GM03348 (cell line): ENCODE measurements at places on chromosomes 6 and 20.

GRCh38 chr6:157732007-157732406 is 91.0 kb upstream of the SNX9 start:
- DNase-seq = no peak

DNA sequence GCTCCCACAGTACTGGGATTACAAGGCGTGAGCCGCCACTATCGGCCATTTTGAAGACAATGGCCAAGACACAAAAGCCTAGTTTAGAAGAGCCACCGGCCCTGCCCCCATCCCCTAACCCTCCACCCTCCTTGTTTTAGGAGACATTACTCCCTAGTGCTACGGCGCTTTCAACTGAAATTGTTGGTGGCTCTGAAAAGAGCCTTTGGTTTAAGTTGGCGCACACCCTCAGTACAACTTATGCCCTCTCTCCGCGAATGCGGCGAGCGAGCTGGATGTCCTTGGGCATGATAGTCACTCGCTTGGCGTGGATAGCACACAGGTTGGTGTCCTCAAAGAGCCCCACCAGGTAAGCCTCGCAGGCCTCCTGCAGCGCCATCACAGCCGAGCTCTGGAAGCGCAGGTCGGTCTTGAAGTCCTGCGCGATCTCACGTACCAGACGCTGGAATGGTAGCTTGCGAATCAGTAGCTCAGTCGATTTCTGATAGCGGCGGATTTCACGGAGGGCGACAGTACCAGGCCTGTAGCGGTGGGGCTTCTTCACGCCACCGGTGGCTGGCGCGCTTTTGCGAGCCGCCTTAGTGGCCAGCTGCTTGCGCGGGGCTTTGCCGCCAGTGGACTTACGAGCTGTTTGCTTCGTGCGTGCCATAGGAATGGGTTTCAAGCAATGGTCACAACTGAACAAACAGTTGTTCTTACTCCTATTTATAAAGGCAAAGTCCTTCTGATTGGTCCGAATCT is 114.9 kb upstream of the BTN3A2 start:
- peak; percentile 50 for DNase-seq

DNA sequence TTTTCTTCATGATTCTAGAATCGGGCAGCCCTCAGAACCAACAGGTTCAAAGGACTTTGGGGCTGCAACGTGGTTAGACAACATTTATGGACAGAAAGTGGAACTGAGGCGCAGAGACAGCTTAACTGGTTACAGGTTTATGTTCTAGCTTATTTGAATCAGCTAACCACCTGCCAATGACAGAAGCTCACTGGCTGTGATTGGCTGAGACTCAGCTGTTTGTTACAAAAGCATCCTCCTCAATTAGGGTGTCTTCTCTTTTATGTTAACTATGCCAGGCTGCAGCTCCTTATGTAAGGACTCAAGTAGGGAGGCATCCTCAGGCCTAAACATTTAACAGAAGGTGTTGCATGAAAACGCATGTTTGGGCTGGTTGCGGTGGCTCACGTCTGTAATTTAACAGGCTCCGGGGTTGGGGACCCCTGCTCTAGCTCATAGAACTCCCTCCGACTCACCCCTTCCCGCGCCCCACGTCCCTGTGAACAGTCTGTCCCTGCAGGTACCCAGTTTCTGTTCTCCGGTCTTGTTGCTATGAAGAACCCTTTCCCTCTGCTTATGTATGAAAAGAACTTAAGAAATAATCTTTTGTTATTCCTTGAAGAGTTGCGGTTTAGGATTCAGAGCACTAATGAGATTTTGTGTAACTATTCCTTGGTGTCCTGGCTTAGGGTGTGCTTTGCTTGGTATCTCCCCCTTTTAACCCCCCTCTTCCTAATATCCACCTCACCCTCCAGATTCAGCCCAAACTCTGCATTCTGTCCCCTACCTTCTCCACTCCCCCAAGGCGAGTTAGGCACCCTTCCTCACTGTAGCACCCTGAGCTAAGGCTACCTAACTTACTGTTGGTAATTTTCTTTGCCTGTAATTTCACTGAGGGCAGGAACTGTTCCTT is 1.2 kb upstream of the TMEM181 start:
- no peak for DNase-seq

- DNase-seq = no peak
These were observed 32.5 kb downstream of the SLC22A2 start for GRCh38 chr6:160226118-160226591.

GRCh38 chr6:43219119-43219518 is 10.2 kb downstream of the DNPH1 start:
- no peak for DNase-seq

- no peak for DNase-seq
These were observed 238.5 kb upstream of the RAB32 start for GRCh38 chr6:146305092-146305491.

DNA sequence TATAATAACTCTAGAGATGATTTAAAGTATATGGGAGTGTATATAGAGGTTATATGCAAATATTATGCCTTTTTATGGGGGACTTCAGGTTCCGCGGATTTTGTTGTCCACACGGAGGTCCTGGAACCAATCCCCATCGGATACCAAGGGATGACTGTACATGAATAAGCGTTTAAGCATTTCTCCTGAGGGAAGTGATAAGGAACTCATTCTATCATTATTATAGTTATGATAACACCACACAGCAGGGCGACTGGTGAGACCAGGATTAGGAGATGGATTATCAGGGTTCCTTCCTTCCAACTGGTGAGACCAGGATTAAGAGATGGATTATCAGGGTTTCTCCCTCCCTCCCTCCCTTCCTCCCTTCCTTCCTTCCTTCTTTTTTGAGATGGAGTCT is 6.6 kb downstream of the ECI2 start:
- no peak for DNase-seq
